ENCODE measurements at places on chromosomes 12 and 14.

GRCh38 chr12:111976291-111976690 is 36.7 kb downstream of the TMEM116 start:
- DNase-seq = no peak

DNA sequence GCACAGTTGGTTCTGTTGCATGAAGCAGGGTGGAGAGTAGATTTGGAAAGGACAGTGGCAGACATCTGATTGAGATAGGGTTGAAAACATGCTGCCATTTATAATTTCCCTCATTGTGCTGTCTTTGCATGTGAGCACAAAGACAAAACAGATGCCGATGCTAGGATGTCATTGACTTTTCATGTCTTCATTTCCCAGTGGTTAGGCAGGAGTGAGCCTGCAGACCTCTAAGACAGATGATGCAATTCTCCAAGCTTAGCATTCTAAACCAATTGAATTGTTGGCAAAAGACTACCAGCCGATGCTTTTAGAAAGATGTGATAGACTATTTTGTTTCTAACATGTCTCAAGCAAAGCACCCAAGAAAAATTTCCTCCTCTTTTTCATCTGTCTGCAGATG is 37.1 kb upstream of the PELI2 start:
- no peak for DNase-seq

GRCh38 chr14:84129941-84130340 is 1400.0 kb upstream of the FLRT2 start:
- no peak for DNase-seq

- no peak for DNase-seq
These were observed 121.3 kb downstream of the SAMD4A start for GRCh38 chr14:54688229-54688628.

GRCh38 chr14:52058341-52058740 is 10.5 kb downstream of the NID2 start:
- DNase-seq = no peak

DNA sequence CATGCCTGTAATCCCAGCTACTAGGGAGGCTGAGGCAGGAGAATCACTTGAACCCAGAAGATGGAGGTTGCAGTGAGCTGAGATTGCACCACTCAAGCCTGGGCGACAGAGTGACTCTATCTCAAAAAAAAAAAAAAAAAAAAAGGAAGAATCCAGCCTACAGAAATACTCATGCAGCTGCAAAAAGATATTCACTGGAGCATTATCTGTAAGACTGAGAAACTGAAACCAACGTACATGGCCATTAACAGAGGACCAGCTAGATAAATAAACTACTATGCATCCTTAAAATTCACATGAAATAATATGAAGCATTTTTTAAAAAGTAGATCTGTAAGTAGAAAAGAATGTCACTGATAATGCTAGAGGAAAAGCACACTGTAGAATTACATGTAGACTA is 3.5 kb downstream of the SLC7A7 start:
- DNase-seq = no peak

DNA sequence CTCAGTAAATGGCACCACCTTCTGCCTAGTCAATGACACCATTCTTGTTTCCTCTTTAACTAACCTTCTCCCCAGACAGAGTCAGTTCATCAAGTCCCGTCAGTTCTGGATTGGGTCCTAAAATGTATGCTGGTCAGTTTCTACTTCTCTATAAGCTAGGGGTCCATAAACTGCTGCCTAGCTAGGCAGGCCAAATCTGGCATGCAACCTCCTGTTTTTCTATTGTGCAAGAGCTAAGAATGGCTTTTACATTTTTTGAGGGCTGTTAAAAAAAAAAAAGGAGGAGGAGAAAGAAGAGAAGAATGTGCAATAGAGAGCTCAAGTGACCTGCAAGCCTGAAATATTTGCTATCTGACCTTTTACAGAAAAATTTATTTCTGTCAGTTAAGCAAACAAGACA is 6.4 kb upstream of the TMED10 start:
- no peak for DNase-seq

GRCh38 chr14:24631749-24632335 is 2.1 kb downstream of the GZMB start:
- no peak for DNase-seq

- no peak for DNase-seq
These were observed 34.8 kb downstream of the TMCC3 start for GRCh38 chr12:94615260-94616181.

- DNase-seq = no peak
These were observed at the start of gene GALNT9 for GRCh38 chr12:132329036-132329719. GALNT9 (minus strand) TSS chr12:132329589; CDS start chr12:132329203, 386 bp downstream.

All from activated T-cell treated with anti-CD3 and anti-CD28 coated beads for 1 hour (primary cell).